ENCODE measurements at places on chromosomes 2 and 18.
A peak's percentile ranks its signal among the peaks of the same experiment; 100 is the strongest.

GRCh38 chr2:176419591-176420071 lies 150.4 kb downstream of the MTX2 start:
- peak; percentile 91 for DNase-seq

GRCh38 chr2:36322108-36322507 lies 33.5 kb upstream of the CRIM1 start:
- DNase-seq: peak; percentile 54

- DNase-seq: no peak
Observed at GRCh38 chr18:506264-506663, 5.8 kb upstream of the COLEC12 start.

GRCh38 chr2:61268249-61268648 lies 106.3 kb downstream of the C2orf74 start:
- DNase-seq: no peak

GRCh38 chr2:64751286-64752260 lies 97.9 kb upstream of the SERTAD2 start:
- DNase-seq: peak; percentile 46

- DNase-seq: peak; percentile 97
Observed at GRCh38 chr2:33529771-33530481, 53.5 kb downstream of the RASGRP3 start.

DNA sequence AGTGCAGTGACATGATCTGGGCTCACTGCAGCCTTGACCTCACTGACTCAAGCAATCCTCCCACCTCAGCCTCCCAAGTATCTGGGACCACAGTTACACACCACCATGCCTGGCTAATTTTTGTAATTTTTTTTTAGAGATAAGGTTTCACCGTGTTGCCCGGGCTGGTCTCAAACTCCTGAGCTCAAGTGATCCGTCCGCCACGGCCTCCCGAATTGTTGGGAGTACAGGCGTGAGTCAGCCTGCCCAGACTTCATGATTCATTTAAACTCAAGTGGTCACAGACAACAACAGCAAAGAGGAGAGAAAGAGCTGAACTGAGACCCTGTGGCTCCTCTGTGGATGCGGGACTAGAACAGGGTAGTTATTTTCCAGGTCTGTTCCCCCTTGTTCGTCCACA lies 83.0 kb downstream of the TSHZ1 start:
- DNase-seq: no peak

- DNase-seq: no peak
Observed at GRCh38 chr2:28366496-28367282, 26.0 kb upstream of the FOSL2 start.

GRCh38 chr2:9556121-9556743 lies 602 bp upstream of the ADAM17 start:
- DNase-seq: peak; percentile 28

DNA sequence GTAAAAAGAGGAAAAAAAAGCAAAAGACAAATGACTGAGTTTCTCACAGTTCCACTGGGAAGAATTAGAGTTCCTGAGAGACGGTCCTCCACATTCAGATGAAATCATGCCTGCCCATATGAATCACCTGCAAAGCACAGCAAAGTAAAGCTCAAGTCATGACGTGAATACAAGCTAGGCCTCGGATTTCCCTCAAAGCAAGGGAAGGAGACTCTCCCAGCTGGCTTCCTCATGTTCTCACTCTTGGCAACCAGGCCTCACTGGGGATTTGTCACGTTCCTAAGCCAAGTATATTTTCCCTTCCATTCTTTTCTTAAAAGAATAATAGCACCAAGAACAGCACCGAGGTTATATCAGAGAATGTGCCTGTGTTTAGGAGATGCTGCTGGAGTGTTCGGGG lies 47.0 kb downstream of the CYP27C1 start:
- peak; percentile 50 for DNase-seq

DNA sequence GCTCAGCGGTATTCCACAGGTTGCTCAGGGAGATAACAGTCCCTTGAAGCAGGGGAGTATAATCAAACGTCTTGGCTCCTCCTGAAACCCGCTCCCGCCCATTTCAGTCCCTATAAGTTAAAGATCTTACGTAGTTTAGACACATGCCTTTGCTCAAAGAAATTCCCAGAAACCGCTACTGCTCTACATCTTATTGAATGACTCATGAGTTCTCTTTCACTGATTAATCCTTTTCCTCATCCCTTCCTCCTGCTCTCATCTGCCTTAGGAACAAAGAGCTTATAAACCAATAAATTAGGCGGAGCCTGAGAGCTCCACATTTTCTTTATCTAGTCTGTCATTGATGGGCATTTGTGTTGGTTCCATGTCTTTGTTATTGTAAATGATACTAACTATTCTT lies 4.2 kb upstream of the SERPINB4 start:
- peak; percentile 78 for DNase-seq

- no peak for DNase-seq
Observed at GRCh38 chr2:233857511-233858141, 3.3 kb upstream of the HJURP start.

GRCh38 chr2:24830786-24831185 lies 37.6 kb downstream of the CENPO start:
- no peak for DNase-seq

- peak; percentile 6 for DNase-seq
Observed at GRCh38 chr18:64037812-64038414, 68.0 kb downstream of the SERPINB8 start.

GRCh38 chr2:12675352-12675795 lies 41.4 kb upstream of the TRIB2 start:
- DNase-seq: peak; percentile 29

GRCh38 chr2:207269038-207269437 lies 103.3 kb upstream of the KLF7 start:
- no peak for DNase-seq

DNA sequence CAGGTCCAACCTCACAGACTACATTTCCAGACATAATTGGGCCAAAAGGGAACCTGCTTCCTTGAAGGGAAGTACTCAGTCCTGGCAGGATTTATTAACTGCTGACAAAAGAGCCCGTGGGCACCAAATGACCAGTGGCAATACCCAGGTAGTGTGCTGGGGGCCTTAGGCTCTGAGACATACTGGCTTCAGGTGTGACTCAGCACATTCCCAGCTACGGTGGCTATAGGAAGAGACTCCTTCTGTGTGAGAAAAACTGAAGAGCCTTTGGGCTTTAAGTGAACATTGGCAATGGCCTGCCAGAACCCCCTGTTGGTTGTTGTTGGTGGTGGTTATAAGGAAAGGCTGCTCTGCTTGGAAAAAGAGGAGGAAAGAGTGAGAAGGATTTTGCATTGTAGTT lies 401.8 kb downstream of the KCNJ3 start:
- DNase-seq: no peak

DNA sequence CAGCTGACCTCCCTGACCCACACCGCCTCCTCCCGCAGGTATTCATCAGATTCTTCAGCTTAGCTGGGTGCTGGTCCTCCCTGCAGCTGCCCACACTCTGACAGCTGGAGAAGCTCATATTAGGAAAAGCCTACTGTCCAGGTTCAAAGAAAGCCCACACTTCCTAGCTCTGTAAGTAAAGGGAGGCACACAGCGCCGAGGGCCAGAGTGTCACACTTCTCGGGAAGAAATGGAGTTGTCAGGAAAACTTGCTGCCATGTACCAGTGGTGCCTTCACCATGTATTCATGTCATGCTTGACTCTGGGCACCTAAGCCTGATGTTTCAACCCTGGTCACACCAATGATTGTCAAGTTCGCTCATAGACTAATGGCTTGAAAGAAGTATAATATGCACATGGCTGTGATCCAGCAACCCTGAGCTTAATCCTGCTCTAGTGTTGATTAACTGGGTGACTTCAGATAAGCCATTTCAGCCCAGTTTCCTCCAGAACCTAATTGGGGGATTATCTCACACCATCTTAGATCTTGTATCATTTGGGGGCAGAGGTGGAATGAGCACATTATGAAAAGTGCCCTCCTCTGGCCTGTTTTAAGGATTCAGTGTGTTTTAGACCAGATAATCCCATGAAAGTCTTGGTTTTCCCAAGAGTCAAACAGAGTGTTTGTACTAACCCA lies 180.3 kb upstream of the PARD3B start:
- no peak for DNase-seq

DNA sequence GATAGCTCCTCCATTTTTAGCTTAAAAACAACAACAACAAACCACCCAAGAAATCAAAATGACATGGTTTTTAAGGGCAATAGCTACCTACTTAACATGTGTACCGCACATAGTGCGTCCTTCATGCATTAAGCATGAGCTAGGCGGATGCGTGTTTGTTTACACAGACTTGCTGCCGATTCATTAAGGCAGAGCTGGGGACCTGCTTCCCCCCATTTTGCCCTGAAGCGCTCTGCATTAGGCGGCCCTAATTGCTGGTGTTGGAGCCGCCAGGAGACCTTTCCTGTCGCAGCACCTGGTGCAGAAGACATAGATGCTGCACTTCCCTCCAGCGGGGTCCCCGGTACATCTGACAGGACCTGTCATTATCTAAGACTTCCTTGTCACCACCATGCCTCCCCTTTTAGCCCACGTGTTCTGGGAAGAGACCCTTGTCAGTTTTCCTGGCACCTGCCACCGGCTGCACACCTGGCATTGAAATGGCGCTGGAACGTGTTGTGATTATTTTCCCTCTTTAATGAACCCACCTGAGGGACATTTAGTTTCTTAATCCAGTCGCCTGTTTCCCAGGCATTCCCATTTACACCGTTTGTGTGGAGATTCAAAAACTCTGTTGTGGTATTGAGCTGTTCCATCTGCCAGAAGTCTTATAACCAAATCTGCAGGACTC lies 261.1 kb upstream of the RAB12 start:
- DNase-seq: no peak

GRCh38 chr18:32258558-32259204 lies 68.8 kb downstream of the MEP1B start:
- no peak for DNase-seq

DNA sequence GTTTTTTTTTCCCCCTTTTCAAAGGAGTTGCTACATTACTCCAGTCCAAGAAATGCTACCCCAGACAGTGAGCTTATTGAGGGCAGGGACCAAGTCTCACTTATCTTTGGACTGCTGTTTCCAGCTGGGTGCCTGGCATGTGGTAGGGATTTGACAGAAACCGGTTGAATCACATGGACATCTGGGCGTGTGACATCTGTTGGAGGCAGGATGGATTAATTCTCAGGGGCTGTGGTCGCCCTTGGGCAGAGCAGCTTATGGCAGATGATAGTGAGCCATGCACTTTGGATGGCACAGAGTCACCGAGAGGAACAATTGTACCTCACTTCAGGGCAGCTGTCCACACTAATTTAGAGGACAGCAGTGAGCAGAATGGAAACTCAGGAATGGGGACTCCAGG lies 254.6 kb upstream of the ID2 start:
- no peak for DNase-seq

- no peak for DNase-seq
Observed at GRCh38 chr2:31057691-31058090, 80.5 kb downstream of the GALNT14 start.

DNA sequence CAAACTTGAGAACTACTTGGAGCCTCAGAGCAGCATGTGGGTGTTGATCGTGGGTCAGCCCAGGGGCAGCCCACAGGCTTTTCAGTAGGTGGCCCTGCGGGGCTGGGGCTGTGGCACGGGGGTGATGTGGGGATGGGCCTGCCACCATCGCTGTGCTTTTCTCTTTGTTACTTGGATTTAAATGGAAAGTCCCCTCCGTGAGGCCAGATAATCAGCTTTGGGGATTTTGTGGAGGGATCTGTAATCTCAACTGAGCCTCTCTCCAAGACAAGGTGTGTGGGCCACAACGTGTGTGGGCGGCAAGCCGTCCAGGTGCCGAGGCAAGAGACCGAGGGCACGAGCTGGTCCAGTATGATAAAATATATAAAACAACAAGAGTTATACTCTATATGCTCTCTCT lies 16.7 kb downstream of the COLEC11 start:
- DNase-seq: no peak

DNA sequence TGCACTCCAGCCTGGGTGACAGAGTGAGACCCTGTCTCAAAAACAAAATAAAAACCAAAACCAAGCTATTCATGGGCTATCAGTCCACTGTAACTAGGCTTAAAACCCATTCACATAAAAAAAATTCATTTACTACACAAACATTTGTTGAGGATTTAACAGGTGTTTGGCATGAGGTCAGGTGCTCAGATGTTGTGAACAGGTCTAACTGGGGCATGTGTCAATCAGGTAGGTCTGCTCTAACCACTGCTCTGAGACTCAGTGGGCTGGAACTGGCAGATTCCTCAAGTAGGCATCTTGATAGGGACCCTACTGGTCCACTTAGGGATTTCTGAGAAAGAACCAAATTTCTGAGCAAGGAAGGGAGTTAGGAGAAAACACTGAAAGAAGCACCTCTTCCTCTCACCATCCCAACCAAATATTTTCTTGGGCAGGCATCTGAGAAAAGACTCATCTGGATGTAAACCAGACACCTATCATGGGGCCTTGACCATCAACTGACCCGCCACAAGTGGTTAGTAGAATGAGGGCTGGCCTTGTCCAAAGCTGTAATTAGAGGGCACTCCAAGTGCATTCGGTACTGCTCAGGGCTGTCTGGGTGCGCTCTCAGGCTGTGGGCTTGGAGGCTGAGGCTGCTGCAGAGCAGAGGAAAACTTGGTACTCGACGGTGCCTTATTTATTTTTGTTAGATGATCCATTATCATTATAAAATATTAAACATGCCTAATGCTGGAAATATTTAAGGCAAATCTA lies 33.9 kb downstream of the WIPF1 start:
- DNase-seq: no peak

- DNase-seq: peak; percentile 41
Observed at GRCh38 chr2:12918835-12919445, 202.2 kb downstream of the TRIB2 start.

GRCh38 chr2:72926811-72927465 lies 9.6 kb downstream of the EMX1 start:
- DNase-seq: no peak

GRCh38 chr18:80037869-80038630 lies 3.8 kb downstream of the RBFA start:
- no peak for DNase-seq

DNA sequence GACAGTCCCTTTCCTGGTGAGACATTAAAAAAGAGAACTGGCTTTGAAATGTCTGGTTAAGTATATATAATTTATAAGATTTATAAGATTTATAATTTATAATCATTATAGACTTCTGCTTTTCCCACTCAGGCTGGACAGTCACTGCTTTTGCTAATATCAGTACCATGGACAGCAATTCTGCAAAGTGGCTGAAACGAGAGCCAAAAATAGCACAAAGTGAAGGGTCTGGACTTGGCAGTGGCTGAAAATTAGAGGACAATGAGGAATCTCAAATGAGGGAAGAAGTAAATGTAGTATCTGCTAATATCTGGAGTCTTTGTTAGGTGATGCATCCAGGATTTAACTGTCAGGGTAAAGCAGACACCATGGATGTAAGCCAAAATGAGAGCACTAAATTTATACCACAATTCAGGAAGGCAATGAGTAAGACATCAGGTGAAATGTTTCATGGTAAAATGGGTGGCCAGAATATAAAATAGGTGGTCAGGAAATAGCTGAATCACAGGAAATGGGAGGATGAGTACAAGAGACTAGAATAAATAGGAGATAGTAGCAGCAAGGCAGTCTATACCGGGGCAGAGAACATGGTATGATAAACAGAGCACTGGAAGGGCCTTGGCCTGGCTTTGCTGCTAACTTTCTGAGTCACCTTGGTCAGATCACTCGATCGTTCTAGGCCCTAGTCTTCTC lies 39.6 kb upstream of the BOD1L2 start:
- peak; percentile 27 for DNase-seq

All from HCEC 1CT (cell line).